ENCODE measurements at places on chromosomes 3 and 15. TPM values are rescaled to one million over a fixed set of nuclear protein-coding genes. Genes with fewer than 3 reads are reported as not detected.

The RNF168 gene
- total RNA-seq, result 22.2 TPM

The CCDC13 gene
- 4.7 TPM for total RNA-seq

The GOLGA6L4 gene
- total RNA-seq, result 4.2 TPM

The SPPL2A gene
- total RNA-seq, result 122 TPM

The EPHA3 gene
- 13.1 TPM for total RNA-seq

The ST8SIA2 gene
- total RNA-seq, result 0.50 TPM

The LHFPL4 gene
- total RNA-seq, result 0.17 TPM

The TXNRD3 gene
- total RNA-seq, result 23.7 TPM

The LRRN1 gene
- total RNA-seq, result 3.3 TPM

The HGD gene
- total RNA-seq, result not detected

The IGSF10 gene
- 3.0 TPM for total RNA-seq

The GOLGA8R gene
- 2.2 TPM for total RNA-seq

The ZNF80 gene
- total RNA-seq, result not detected

The GNAT1 gene
- not detected for total RNA-seq

The GOLGA6B gene
- total RNA-seq, result not detected

The LRRC31 gene
- not detected for total RNA-seq

The PTX3 gene
- 5.5 TPM for total RNA-seq

The DNASE1L3 gene
- not detected for total RNA-seq

The TNK2 gene
- total RNA-seq, result 42.3 TPM

The MYL3 gene
- total RNA-seq, result 6.0 TPM

The MYO5C gene
- 5.1 TPM for total RNA-seq

The KCNAB1 gene
- total RNA-seq, result 2.3 TPM

The FBXO40 gene
- total RNA-seq, result not detected

The FBXL2 gene
- total RNA-seq, result 10.9 TPM

The PTPN23 gene
- total RNA-seq, result 28.7 TPM

The ATP13A5 gene
- not detected for total RNA-seq

The C2CD4B gene
- 2.5 TPM for total RNA-seq

The GRIP2 gene
- 0.83 TPM for total RNA-seq

The WNT5A gene
- total RNA-seq, result 45.9 TPM

The FOXP1 gene
- total RNA-seq, result 225 TPM

The TMF1 gene
- total RNA-seq, result 32.1 TPM

The C3orf22 gene
- total RNA-seq, result not detected

The GABRB3 gene
- total RNA-seq, result 3.0 TPM

The ZNF774 gene
- 1.7 TPM for total RNA-seq

The NR2E3 gene
- total RNA-seq, result not detected

The FGF12 gene
- 10.2 TPM for total RNA-seq

The TJP1 gene
- total RNA-seq, result 69.4 TPM

The TMCO5A gene
- not detected for total RNA-seq

The EIF4G1 gene
- total RNA-seq, result 291 TPM

The TMEM207 gene
- total RNA-seq, result not detected

The LMAN1L gene
- total RNA-seq, result not detected

The HRG gene
- total RNA-seq, result not detected

The IGDCC3 gene
- total RNA-seq, result 0.17 TPM

The SCN10A gene
- total RNA-seq, result not detected

All from esophagus muscularis mucosa (tissue), 4 donors.